ENCODE measurements at places on chromosomes 3 and 15. TPM values are rescaled to one million over a fixed set of nuclear protein-coding genes. Genes with fewer than 3 reads are reported as not detected.

The SKOR1 gene
- polyA plus RNA-seq: 0.11 TPM

The TLR9 gene
- not detected for polyA plus RNA-seq

The LRRC34 gene
- not detected for polyA plus RNA-seq

The MESP2 gene
- not detected for polyA plus RNA-seq

The GADL1 gene
- not detected for polyA plus RNA-seq

The ANKRD34C gene
- not detected for polyA plus RNA-seq

The GOLGA8T gene
- 0.07 TPM for polyA plus RNA-seq

The CFAP91 gene
- not detected for polyA plus RNA-seq

The PRR20G gene
- not detected for polyA plus RNA-seq

The LDHAL6B gene
- polyA plus RNA-seq: not detected

- no peak overlapping the region for H3K27ac ChIP-seq
- H3K4me3 ChIP-seq: no peak overlapping the region
- no peaks in the 10 kb centered on the region for H3K36me3 ChIP-seq
- no peak for DNase-seq
- H3K27me3 ChIP-seq: no peaks in the 10 kb centered on the region
Observed at GRCh38 chr15:67004142-67004541, 61.3 kb upstream of the SMAD3 start.

DNA sequence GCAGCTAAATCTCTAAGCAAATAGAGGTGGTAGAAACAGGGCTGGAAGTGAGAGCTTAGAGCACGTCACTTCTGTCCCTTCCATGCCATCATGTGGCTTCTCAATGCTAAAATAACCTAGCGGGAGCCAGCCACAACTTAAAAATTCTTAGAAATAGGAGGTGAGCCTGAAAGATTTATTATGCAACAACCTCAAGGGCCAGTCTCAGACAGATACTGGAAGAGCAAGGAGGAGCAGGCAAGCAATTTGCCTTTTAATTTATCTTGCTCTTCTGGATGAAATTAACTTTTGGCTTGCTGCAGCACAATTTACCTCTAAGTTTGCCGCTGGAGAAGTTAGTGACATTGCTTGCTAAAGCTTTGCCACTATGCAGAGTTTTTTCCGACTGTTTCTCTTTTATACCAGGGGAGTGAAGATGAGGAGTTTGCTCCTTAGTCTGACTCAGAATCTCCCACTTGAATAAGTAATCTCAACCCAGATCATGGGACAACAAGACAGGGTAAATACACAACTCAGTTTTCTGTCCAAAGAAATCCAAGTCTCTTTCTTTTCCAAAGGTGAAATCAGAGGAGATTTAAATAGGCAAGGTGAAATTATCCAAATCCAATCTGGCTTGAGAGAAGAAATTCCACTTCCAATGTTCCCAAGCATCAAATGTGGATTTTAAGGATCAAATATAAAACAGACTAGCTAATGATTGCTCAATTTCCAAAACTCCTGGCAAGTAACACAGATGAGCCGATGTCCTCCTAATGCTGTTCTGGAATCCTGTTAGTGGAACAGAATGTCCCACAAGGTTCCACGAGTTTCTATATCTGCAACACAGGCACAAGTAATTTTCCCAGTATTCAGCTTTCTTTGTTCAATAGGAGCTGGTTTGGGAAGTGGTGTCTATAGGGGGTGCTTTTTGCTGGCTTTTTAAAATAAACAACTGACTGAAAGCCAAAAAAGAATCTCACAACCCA, 329.4 kb upstream of the RORA start:
- no peak for DNase-seq
- H3K4me1 ChIP-seq: no peaks in the 10 kb centered on the region
- H3K36me3 ChIP-seq: no peaks in the 10 kb centered on the region
- no peaks in the 10 kb centered on the region for H3K27me3 ChIP-seq
- no peak overlapping the region for H3K4me3 ChIP-seq
- H3K27ac ChIP-seq: no peak overlapping the region

GRCh38 chr3:152226176-152226575, 42.6 kb upstream of the MBNL1 start:
- no peaks in the 10 kb centered on the region for H3K36me3 ChIP-seq
- no peak overlapping the region for H3K4me3 ChIP-seq
- no peaks in the 10 kb centered on the region for H3K27me3 ChIP-seq
- DNase-seq: no peak
- no peaks in the 10 kb centered on the region for H3K4me1 ChIP-seq

DNA sequence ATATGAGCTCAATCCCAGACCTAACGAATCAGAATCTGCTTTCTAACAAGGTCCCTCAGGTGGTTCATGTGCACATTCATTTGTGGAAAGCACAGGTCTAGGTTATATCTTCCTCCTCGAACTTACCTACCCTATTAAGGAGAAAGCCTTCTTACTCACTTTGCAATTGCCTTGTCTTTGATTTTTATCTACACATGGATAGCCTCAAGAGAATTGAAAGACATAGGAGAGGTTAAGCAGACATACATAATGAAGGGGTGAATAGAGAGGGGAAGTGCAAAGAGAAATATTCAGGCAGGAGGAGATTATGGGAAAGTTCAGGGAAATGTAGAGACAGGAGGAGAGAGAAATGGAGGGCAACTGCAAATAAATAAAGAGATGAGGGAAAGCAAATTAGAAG, 422.9 kb upstream of the ADAMTS9 start:
- no peak for DNase-seq
- no peaks in the 10 kb centered on the region for H3K4me1 ChIP-seq
- no peaks in the 10 kb centered on the region for H3K27me3 ChIP-seq
- no peaks in the 10 kb centered on the region for H3K36me3 ChIP-seq
- no peak overlapping the region for H3K27ac ChIP-seq

GRCh38 chr3:115428841-115429240, 194.5 kb upstream of the GAP43 start:
- DNase-seq: no peak
- H3K27ac ChIP-seq: no peak overlapping the region
- H3K4me3 ChIP-seq: no peak overlapping the region
- H3K36me3 ChIP-seq: no peaks in the 10 kb centered on the region
- no peaks in the 10 kb centered on the region for H3K4me1 ChIP-seq

- no peaks in the 10 kb centered on the region for H3K27me3 ChIP-seq
- H3K36me3 ChIP-seq: no peaks in the 10 kb centered on the region
- no peak overlapping the region for H3K27ac ChIP-seq
- no peaks in the 10 kb centered on the region for H3K4me1 ChIP-seq
- no peak overlapping the region for H3K4me3 ChIP-seq
Observed at GRCh38 chr3:35537265-35537664, 102.1 kb upstream of the ARPP21 start.

DNA sequence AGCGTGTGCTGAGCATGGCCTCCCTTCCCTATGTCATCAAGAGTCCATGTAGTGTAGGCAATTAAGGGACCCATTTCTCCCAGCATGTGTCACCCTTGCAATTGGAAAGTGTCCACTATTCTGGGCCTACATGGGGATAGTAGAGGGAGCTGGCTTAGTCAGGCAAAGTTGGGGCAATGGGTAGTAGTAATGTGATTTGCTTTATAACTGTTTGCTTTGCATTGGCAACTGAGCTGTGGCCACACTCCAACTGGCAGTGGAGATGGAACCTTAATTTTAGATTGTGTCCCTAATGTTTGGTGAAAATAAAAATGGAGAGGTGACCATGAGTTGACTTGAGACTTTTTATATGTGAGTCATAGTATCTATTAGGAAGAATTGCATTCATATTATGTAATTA, 97.7 kb upstream of the SAMMSON start:
- no peaks in the 10 kb centered on the region for H3K27me3 ChIP-seq
- H3K36me3 ChIP-seq: no peaks in the 10 kb centered on the region

GRCh38 chr3:13954741-13955483, 75.0 kb upstream of the WNT7A start:
- no peak overlapping the region for H3K4me3 ChIP-seq
- no peaks in the 10 kb centered on the region for H3K27me3 ChIP-seq
- DNase-seq: no peak
- no peaks in the 10 kb centered on the region for H3K36me3 ChIP-seq
- no peaks in the 10 kb centered on the region for H3K4me1 ChIP-seq

- no peaks in the 10 kb centered on the region for H3K27me3 ChIP-seq
- H3K36me3 ChIP-seq: no peaks in the 10 kb centered on the region
- no peak overlapping the region for H3K27ac ChIP-seq
Observed at GRCh38 chr3:169539856-169540255, 123.7 kb downstream of the MECOM start.

GRCh38 chr3:2652386-2652785, 457.8 kb downstream of the IL5RA start:
- no peaks in the 10 kb centered on the region for H3K36me3 ChIP-seq
- no peaks in the 10 kb centered on the region for H3K27me3 ChIP-seq

- H3K4me3 ChIP-seq: peak overlapping the region; percentile 92
- H3K4me1 ChIP-seq: peaks cover 18% of the 10 kb centered on the region
- no peak for DNase-seq
Observed at GRCh38 chr3:10025205-10026083, 793 bp upstream of the FANCD2 start.

DNA sequence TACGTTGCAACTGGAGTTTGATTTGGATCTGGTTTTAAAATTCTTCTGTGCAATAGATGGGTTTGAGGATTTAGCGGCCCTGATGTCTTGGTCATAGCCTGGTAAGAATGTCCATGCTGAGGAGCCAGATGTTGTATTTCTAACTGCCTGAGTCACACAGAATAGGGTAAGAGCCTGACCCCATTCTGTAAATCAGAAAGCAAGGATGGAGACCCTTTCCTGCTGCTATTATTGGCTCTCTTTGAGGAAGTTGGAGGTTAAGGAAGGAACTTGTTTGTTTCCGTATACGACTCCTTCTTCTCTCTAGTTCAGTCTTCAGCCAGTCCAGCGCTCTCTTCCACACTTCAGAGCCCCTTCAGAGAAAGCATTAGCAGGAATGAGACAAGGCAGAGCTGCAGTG, 65.1 kb downstream of the HCN4 start:
- no peaks in the 10 kb centered on the region for H3K27me3 ChIP-seq
- H3K36me3 ChIP-seq: no peaks in the 10 kb centered on the region
- H3K4me1 ChIP-seq: no peaks in the 10 kb centered on the region
- no peak overlapping the region for H3K27ac ChIP-seq
- no peak overlapping the region for H3K4me3 ChIP-seq
- DNase-seq: no peak

DNA sequence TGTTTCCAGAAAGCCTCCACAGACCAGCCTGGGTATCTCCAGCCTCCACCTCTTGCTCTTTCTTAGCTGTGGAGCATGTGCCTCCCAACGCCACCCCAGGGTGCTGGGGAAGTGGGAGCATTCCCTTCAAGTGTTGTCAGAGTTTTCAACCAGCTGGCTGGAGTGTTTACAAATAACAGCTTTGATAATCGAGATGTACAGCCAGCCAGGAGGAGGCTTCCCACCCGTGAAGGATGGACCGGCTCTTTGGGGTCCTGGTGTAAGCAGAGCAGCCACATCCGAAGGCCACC, 8.5 kb upstream of the OXTR start:
- no peak overlapping the region for H3K27ac ChIP-seq
- peaks cover 12% of the 10 kb centered on the region for H3K4me1 ChIP-seq
- H3K27me3 ChIP-seq: no peaks in the 10 kb centered on the region
- no peaks in the 10 kb centered on the region for H3K36me3 ChIP-seq

DNA sequence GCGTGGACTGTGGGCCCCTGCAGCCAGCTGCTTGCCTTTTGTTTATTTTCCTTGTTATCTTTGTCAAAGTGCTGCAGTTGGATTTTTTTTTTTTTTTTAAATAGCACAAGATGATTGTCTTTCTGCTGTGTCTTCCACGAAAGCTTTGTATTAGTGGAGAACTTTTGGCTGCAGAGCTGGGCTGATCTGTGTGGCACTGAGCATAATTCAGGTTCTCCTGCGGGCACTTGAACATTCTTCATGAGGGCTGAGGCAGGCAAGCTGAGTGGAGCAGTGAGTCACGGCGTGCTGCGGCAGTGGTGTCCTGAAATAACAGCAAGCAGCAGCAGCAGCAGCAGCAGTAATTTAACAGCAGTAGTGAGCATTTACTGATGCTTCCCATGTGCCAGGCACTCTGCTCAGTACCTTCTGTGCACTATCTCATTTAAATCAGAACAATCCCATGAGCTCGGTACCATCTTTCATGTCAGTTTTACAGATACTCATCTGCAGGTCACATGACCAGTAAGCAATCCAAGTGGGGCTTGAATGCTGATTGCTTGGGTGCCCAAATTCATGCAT, 45.8 kb downstream of the MITF start:
- no peak overlapping the region for H3K4me3 ChIP-seq
- no peaks in the 10 kb centered on the region for H3K27me3 ChIP-seq
- H3K4me1 ChIP-seq: no peaks in the 10 kb centered on the region

- no peaks in the 10 kb centered on the region for H3K4me1 ChIP-seq
- no peak for DNase-seq
- 0 out of 3 replicates have a peak, but pooled peaks cover 3% of the 10 kb centered on the region for H3K27me3 ChIP-seq
- no peak overlapping the region for H3K27ac ChIP-seq
- no peak overlapping the region for H3K4me3 ChIP-seq
Observed at GRCh38 chr15:21261396-21261964, 178.8 kb downstream of the POTEB3 start.

Data from HepG2 (cell line).